ENCODE measurements at places on chromosomes 3 and 15.

DNA sequence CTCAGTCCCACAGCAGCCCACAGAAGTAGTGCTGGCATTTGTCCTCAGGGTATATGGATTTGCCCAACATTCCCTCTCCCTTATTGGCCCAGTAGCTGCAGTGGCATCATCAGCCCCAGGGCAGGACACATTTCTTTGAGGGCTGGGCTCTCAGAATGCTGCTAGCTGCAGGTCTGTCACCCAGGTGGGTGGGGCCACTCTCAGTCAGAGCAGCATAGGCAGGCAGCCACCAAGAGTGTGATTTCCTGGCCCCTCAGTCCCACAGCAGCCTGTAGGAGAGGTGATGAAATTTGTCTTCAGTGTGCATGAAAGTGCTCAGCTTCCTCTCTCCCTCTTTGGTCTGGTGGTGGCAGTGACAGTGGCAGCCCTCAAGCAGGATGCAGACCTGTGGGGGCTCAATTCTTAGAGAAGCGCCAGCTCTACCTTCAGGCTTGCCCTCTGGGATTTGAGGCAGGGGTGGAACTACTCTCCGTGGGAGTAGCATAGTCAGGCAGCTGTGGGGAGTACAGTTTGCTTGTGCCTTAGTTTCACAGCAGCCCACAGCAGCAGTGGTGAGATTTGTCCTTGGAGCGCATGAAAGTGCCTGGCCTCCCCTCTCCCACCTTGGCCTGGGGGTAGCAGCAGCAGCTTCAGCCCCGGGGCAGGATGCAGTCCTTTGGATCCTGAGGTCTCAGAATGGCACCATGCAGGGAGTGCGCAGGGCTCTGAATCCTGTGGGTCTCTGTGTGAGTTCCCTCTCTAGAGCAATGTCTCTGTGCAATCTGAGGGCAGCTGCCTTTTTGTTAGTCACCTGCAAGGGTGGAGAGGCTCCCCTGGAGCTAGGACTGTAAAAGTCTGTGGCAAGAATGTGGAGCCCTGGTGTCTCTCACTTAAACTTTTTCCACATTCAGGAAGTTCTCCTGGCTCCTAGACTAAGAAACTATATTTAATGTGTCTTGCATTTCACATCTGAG lies 1229.1 kb downstream of the ROBO2 start:
- no peak for DNase-seq

DNA sequence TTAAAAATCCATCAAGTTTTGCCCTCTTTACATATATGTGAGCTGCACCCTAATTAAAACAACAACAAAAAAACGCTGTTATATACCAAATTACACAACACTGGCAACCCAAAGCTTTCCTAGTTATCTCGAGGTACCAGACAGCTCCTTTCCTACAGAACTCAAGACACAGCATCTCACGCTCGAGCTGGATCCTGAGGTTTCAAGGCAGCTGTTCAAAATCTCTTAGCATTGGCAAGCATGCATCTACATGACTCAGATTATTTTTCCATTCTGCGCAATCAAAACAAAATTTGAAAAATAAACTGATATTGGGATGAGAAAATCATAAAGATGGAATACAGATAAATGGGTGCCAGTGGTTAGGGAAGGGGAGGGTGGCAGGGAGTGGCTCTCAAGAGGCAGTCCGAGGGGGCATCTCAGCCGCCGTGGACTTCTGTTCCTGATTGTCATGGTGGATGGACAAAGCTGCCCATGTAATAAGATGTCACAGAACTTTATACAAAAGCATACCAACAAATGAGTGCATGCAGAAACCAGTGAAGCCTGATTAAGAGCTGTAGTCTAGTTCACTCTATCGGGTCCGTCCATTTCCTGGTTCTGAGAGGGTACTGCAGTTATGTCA lies 91.5 kb downstream of the ADAMTS17 start:
- DNase-seq: no peak

DNA sequence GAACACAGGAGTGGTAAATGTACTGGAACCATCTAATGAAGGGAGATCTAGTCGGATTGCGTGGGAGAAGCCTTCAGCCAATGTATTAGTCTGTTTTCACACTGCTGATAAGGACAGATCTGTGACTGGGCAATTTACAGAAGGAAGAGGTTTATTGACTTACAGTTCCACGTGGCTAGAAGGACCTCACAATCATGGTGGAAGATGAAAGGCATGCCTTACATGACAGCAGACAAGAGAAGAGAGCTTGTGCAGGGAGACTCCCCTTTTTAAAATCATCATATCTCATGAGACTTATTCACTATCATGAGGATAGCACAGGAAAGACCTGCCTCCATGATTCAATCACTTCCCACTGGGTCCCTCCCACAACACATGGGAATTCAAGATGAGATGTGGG lies 17.0 kb downstream of the HRG start:
- DNase-seq: no peak

GRCh38 chr3:37456270-37456708 lies 281.9 kb upstream of the LRRFIP2 start:
- DNase-seq: no peak

DNA sequence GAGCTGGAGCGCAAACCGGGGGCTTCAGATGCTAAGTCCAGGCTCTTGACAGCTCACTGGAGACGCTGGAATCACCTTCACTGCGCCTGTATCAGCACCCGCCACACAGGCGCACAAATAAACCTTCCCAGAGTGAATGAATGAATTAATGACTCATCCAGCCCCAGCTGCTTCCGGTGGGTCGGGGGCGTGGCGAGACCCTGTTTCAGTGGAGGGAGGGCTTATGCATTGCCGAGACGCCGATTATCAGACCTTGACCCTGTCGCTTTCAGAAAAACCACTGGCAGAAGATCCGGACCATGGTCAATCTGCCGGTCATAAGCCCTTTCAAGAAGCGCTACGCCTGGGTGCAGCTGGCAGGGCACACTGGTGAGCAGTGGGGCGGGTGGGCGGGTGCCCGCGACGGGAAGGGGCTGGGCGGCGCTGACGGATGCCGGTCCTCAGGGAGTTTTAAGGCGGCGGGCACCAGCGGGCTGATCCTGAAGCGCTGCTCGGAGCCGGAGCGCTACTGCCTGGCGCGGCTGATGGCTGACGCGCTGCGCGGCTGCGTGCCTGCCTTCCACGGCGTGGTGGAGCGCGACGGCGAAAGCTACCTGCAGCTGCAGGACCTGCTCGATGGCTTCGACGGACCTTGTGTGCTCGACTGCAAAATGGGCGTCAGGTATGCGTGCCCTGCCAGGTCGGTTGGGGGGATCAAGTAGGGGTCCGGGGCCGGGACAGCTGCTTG lies 7.7 kb downstream of the ITPKA start:
- no peak for DNase-seq

- no peak for DNase-seq
Observed at GRCh38 chr3:57157545-57157944, 7.6 kb downstream of the IL17RD start.

DNA sequence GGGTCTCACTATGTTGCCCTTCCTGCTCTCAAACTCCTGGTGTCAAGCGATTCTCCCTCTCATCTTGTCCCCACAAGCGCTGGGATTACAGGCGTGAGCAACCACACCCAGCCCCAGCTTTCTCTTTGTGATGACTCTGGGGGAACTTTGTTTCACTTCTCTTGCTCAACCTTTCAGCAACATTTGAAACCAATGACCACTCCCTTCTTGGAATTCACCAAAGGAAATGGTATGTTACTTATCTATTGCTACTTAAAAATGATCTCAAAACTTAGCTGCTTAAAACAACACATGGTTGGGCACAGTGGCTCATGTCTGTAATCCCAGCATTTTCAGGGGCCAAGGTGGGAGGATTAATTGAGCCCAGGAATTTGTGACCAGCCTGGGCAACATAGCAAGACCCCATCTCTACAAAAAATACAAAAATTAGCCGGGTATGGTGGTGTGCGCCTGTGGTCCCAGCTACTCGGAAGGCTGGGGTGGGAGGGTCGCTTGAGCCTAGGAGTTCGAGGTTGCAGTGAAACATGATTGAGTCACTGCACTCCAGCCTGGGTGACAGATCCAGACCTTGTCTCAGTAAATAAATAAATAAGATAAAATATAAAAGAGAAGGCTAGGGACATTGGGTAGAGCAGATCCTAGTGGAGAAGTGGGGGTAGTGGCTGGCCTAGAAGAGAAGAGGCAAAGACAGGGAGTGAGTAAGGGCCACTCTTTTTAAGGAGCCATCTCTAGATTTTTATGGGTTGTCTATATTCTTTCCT lies 10.3 kb upstream of the COPG1 start:
- DNase-seq: no peak

- no peak for DNase-seq
Observed at GRCh38 chr3:186217820-186218164, 108.9 kb upstream of the ETV5 start.

- no peak for DNase-seq
Observed at GRCh38 chr15:52361975-52362494, 66.4 kb upstream of the MYO5C start.

GRCh38 chr3:44886561-44886960 lies 12.2 kb downstream of the TGM4 start:
- no peak for DNase-seq

- no peak for DNase-seq
Observed at GRCh38 chr3:13195374-13195773, 122.1 kb upstream of the IQSEC1 start.

DNA sequence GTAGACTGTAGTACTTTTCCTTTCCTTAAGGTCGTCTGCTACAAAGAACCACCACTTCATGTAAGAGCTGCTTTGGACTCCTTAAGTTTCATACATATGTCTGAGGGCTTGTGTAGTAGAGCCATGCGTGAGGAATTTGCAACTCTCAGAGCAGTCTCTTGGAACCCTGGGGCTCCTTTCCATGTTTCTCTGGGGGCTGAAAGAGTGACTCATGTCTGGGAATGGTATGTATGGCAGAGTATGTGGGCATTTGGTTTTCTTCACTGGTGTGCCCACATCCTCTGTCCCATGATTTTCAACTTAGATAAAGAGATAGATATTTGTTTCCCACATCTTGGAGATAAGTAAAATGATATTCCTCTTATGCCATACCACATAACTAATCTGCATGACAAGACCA lies 20.6 kb upstream of the RBM5 start:
- DNase-seq: no peak

DNA sequence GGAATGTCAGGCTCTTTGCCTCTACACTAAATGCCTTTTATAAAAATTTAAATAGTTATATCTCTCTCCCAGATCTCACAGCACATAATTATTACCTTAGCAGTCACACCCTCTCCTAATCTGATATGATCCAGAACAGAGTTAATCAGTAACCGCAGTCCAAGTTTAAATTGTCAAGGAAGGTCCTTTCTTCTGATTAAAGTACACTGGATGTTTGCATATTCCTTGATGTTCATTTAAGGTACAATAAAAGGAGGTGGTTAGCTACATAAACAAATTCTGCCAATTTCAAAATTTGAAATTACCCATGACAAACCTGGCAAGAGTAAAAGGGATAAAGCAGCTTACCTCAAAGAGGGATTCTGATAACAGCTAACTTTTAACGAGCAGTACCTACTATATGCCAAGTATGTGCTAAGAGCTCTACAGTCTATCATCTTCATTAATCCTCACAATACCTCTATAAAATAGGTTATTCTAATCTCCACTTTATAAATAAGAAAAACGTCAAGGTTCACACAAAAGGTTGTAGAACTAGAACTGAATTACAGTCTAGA lies 4.3 kb downstream of the GOLIM4 start:
- no peak for DNase-seq

GRCh38 chr15:57562196-57562769 lies 29.4 kb upstream of the MYZAP start:
- DNase-seq: no peak

DNA sequence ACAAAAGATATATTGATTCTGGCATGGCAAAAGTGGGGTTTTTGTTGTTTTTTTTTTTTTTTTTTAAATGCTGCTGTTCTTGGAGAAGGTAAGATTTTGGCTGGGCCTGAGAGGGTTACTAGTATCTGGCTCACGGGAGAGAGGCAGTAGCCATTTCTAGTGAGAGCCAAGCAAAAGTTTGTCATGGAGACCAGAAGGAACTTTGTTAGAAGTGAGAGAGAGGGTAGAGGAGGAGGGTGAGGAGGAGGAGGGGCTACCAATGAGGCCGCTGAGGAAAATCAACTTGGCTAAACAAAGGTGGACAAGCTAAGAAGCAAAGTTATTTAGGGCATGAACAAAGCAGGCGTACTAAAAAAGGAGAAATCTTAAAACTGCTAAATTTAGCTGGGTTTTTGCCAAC lies 48.9 kb upstream of the STRIT1 start:
- no peak for DNase-seq

DNA sequence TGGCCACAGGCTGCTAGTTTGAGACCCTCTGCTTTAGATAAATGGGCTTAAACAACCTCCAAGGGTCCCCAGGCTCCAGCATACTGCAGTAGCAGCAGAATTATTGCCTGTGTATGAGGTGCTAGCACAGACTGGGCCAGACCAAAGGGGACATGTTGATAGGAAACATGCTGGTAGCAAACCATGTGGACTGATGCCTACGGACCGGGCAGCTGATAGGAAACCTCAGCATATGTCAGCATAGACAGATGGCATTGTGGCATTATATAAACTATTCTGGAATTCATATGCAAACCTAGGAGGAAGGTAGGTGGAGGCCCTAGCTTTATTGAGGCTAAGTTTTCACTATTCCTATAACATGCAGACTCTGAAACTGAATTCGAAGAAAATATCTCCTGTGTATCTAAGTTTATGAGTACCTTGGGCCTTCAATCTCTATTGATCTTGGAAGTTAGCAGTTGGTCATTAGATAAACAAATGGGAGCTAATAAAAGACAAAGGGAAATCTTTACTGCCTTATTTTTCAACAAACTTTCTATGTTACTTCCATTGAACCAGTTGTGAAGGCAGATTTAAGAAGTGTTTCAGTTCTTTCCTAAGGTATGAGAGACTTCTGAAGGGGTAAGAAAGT lies 1.7 kb upstream of the HGD start:
- DNase-seq: no peak

DNA sequence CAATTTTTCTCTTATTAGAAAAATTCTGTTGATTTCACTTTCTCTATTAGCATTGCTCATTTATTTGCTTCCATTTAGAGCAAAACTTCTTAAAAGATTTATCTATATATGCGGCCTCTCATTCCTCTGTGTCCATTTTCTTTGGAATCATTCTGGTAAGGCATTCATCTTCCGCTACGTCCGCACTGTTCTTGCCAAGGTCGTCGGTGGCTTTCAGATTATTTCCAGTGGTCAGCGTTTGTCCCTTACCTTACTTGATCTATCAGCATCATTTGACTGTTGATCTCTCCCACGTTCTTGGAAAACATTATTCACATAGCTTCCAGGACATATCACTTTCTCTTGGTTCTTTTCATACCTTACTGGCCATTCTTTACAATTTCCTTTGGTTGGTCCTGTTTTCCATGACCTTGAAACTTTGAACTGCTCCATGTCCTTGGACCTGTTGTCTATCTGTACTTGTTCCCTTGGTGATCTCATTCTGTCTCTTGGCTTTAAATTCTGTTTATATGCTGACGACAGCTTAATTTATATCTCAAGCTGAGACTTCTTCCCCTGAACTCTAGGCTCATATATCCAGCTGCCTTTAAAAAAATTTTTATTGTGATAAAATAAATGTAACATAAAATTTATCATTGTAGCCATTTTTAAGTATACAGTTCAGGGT lies 54.5 kb downstream of the SLMAP start:
- no peak for DNase-seq

- DNase-seq: no peak
Observed at GRCh38 chr3:152192050-152192449, 76.7 kb upstream of the MBNL1 start.

Data from iPS DF 19.7 (cell line).